Inflammatory macrophage (primary cell): ENCODE measurements at places on chromosomes 6 and 20.

- DNase-seq = no peak
Observed at GRCh38 chr20:16286601-16287000, 286.6 kb downstream of the KIF16B start.

DNA sequence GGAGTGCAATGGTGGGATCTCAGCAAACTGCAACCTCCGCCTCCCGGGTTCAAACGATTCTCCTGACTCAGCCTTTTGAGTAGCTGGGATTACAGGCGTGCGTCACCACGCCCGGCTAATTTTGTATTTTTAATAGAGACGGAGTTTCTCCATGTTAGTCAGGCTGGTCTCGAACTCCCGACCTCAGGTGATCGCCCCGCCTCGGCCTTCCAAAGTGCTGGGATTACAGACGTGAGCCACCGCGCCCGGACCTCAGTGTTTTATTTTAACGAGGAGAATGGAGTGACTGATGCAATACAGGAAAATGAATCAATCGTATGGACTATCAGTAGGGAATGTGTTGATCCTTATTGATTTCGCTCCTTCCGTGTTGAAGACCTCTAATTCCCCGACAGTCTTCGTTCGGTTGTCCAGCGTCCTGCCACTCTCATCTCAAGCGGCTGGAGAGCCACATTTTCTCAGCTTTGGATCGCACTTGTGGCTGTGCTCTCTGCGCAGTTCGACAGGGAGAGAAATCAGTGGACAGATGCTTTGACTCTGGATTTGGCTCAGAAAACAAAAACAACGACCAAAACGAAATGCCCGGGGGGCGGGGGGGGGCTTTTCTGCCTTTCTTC lies 166.2 kb downstream of the TRIM27 start:
- no peak for DNase-seq

- no peak for DNase-seq
Observed at GRCh38 chr20:48697845-48698491, 129.8 kb downstream of the PREX1 start.

GRCh38 chr20:50744143-50744792 lies 12.9 kb downstream of the PARD6B start:
- no peak for DNase-seq

DNA sequence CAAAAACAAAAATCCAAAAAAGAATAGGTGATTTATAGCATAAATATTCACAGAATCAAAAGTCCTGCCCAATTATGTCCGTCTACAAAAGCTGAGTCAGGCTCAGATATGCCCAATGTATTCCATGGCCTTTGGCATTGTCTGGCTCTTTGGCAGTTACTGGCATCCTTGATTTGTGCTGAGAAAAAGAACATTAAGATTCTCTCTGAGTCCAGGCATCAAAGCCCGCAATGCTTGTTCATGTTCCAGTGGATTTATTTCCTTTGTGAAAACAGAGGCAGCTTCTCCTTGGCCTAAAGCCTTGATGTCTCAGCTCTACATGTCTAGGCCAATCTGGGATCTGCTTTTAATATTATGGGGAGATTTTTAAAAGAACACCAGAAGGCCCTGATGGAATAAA lies 76.1 kb upstream of the SLC4A11 start:
- no peak for DNase-seq

- DNase-seq = no peak
Observed at GRCh38 chr6:160141001-160141726, 19.5 kb downstream of the SLC22A1 start.

DNA sequence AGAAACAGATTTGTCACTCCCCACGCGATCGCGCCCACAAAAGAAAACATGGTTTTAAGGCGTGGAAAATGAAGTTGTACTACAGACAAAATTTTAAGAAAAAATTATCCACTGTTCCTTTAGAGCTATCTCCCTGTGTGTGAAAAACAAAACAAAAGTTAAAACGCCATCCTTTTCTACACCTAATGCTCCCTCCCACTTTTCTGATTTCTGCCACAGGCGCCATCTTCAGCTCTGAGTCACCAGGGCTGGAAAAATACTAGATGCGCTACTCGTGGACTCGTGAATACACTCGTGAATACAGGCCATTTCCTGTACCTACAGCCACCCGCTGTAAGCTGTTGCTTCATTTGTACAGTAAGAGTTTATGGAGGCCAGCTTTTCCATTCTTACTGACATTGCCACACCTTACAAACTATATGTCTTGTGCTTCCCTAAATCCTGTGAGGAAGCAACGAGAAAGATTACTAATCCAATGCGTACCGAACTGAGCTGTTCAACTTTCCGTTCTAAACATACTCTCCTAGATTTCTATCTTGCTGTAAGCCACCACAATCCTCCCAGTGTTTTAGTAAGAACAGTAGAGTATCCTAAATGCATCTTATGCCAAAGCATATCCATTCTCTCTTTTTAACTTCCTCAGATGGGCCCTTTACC lies 773 bp upstream of the AHI1 start:
- DNase-seq = peak; percentile 90

DNA sequence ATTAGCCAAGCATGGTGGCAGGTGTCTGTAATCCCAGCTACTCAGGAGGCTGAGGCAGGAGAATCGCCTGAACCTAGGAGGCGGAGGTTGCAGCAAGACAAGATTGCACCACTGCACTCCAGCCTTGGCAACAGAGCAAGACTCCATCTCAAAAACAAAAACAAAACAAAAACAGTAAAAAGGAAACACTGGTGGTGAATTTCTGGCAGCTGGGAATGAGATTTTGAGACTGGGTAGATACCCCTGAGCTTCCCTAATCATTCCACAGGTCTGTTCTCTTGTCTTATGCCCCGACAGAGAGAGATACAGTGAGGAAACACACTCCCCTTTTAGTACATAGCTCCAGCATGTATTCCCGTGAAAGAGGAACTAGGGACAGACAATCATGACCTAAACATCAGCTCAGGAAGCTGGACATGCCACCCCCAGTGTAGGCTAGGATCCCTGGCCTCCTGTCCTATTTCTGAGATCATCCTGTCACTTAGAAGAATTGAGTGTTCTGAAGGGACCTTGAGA lies 9.6 kb downstream of the MAN1A1 start:
- peak; percentile 90 for DNase-seq

GRCh38 chr6:14547284-14547998 lies 429.9 kb downstream of the CD83 start:
- DNase-seq = no peak

DNA sequence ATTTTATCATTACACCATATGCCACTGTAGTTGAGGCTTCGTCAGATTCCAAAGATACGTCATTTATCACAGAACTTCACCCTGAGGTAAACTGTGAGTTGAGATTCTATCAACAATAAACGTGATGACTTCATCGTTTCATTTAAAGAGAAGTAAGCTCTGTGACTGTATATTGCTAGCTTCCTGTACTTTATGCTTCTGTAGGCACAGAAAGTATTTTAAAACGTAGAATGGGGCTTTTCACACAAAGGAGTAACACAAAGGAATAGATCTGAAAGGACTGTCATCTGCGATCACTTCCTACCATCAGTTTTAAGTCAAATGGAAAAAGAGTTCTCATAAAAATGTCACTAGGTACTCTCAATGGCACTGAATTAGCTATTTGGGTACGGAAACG lies 234.4 kb upstream of the MCHR2 start:
- DNase-seq = no peak

DNA sequence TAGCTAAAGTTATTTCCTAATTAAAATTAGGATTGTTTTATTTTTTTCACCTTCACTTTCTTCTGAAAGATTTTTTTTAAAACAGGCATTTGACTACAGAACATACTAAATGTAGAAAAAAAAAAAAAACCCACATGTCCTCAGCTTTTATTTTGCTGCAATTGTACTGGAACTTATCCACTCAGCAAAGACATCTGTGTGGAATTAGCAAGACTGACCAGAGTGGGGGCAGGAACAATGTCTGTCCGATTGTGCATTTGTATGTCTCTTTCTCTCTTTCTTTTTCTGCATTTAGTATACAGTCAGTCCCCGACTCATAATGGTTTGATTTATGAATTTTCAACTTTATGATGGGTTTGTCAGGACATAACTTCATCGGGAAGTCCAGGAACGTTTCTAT lies 77.3 kb downstream of the CHD6 start:
- no peak for DNase-seq

DNA sequence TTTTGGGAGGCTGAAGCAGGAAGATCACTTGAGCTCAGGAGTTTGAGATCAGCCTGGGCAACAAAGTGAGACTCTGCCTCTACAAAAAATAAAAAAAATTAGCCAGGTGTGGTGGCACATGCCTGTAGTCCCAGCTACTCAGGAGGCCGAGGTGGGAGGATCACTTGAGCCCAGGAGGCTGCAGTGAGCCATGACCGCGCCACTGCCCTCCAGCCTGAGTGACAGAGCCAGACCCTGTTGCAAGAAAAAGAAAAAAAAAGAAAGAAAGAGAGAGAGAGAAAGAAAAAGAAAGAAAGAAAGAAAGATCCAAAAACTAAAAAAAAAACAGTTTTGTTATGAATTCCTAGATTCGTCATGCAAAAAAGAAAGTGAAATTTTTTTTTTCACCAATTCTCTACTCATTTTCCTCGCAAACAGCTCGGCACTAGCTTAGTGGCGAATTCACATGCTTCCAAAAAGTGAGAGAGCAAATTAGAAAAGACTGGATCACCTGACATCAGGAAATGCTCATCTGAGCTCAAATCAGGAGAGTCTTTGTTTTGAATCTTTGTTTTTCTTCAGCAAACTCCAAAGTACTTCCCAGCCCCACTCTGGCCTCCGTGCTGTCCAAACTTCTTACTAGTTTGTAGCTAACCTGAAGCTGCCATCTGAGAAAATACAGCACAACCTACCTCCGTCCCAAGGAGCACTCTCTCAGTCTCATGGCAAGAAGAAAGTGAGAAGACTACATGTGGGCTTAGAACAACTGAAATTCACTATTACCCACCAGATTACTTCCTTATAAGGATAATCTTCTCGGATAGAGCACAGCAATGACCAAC lies 27.0 kb downstream of the IPCEF1 start:
- no peak for DNase-seq

- DNase-seq = peak; percentile 64
Observed at GRCh38 chr20:45835329-45835765, 1.7 kb downstream of the SNX21 start.

GRCh38 chr20:43969028-43969447 lies 54.4 kb downstream of the TOX2 start:
- DNase-seq = no peak

DNA sequence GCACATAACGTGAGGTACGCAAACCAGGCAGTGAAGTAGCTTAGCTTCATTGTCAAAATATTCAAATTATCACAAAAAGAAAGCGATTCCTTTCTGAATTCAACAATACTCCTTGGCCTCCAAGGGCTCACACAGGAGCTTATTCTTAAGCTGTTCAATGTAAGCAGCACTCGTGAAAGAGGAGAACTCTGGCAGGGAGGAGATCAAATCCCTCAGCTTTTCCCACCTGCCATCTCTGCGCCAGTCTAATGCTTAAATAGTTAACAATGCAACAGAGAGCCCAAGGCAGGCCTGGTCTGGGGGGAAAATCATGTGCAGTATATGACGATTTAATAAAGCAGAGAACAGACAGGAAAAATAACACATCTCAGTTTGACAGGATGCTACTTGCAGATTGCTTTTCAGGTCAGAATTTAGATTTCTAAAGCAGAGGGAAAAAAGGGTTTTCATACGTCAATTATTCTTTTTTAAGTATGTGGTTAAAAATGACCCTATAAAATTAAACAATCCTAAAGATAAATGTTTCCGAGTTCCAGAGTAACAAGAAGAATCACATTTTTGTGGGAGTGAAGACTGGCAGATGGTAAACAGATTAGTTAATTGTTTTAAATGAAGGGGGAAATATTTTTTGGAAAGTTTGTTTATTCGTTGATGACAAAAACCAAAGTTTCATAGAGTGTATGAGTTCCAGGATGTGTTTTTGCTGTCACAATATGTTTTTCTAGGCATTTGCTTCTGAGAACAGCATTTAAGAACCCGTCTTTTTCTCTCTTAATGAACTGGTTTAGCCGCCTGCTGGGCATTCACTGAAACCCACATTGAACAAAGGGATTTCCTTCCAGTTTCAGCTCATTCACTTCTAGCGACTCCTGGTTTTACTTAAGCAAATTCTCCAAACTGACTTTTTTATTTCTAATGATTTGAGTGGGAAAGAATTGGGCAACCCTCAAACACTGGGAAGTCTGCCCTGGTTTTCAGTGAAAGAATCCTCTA lies 45.9 kb downstream of the PLAGL1 start:
- DNase-seq = no peak

DNA sequence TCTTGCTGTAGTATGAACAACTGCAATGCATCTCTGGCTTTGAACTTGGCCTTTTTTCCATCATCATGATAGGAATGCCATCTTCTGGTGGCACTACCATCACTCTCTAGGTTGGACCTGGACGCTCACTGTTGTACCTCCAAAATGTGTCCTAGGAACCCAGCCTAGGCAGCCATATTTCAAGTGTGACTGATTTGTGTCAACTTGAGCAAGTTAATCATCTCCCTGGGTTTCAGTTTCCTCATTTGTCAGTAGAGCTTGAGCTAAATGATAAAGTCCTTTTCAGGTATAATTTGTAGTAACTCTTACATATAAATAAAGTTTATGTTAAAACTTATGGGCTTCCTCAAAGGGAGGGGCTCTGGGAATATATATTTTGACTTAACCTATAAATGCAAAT lies 241.7 kb upstream of the CEP162 start:
- DNase-seq = no peak

DNA sequence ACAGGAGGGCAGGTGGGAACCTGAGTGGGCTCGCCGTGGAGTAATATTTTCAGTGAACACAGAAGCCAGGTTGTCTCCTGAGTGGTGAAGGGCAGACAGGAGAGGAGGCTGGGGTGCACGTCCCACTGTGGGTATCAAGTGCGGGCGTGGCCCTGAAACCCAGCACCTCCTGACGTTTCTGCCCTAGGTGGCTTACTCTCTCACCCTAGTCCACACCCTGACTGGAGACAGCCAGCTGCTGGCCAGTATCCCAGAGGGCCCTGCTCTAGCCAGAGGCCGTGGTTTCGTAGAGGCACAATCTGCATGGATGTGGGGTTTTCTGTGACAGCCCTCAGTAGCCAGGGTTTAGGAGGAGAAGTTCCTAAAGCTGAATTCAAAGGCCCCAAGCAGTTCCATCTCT lies 86.7 kb downstream of the TRERF1 start:
- no peak for DNase-seq

GRCh38 chr6:106103728-106104109 lies 17.6 kb downstream of the PRDM1 start:
- DNase-seq = no peak

GRCh38 chr20:11521476-11522365 lies 396.0 kb upstream of the BTBD3 start:
- DNase-seq = no peak

GRCh38 chr20:11047559-11047958 lies 373.8 kb upstream of the JAG1 start:
- DNase-seq = no peak

DNA sequence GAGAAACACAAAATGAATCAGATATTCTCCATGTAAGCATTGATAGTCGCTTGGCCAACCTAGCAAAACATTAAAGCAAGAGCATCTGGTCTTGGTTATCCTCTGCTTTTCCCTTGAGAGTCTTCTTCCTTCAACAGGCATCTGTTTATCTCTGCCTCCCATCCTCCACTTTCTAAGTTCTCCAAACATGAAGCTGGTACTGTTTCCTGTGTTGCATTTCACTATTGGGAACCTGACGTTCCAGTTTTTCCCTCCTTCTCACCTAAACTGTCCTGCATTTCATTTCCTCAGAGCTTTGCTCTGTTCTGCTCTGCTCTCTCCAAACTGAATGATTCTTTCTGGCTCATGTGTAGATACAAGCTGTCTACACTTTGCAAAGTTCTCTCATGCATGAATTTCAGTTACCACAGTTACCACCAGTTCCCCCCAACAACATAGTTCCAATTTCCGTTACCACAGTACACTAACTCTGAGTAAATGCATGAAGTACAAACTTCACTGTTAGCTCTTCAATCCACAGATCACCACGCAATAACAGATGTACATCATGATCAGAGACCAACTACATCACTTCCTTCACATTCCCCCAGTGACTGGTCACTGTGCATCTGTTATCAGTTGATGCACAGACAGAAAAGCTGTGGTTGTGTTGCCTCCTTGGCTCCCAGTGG lies 86.7 kb upstream of the F13A1 start:
- no peak for DNase-seq
